Osteocyte (in vitro differentiated cells): ENCODE measurements at places on chromosomes 2 and 18.

DNA sequence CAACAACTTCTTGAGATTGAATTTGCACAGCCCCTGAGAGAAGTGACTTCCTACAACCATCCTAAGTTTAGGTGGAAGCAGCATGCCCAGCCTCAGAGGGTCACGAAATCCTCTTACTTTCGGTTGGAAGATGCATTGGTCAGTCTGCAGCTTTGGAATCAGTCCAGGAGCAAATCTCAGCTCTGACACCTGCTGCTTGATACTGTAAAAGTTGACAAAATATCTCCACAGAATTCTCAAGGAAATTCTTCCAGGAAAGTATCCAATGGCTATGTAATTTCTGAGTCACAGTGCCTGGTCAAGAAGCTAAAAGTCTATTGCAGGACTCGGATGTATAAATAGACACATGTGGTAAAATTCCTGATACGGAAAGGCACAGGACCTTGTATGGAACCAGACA lies 414.5 kb upstream of the GYPC start:
- DNase-seq = no peak

DNA sequence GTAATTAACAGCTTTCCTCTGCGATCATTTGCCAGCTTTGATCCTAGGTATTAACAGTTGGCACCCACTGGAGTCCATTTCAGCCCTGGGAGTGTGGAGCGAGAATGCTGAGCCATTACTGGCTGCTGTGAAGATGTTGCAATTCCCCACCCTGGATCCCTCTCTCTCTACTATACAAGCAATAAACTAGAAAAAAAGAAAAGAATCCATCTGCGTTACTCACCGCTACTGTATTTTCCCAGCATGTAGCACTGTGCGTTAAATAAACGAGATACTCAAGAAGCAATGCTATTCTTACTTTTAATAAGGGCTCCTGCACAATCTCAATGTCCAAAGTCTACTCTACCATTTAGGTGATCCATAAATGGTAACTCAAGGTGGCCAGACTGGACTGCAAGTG lies 8.5 kb downstream of the RTTN start:
- no peak for DNase-seq

DNA sequence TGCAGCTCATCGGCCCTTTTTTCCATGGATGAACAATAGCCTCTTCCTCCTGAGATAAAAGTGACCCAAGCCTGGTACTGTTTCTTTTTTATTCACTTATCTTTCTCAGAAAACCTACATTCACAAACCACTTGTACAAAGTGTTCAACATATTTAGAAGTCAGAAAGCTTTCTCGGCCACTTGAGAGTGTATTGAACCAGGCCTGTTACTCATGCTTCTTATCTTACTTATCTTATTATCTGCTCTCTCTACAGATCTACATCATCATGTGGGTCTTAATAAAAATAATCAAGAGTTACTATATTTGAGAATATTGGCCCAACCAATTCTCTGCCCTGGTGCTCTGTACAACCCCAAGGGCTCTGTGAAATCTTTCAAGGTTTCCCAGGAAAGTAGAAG lies 242.1 kb downstream of the MREG start:
- DNase-seq = no peak

DNA sequence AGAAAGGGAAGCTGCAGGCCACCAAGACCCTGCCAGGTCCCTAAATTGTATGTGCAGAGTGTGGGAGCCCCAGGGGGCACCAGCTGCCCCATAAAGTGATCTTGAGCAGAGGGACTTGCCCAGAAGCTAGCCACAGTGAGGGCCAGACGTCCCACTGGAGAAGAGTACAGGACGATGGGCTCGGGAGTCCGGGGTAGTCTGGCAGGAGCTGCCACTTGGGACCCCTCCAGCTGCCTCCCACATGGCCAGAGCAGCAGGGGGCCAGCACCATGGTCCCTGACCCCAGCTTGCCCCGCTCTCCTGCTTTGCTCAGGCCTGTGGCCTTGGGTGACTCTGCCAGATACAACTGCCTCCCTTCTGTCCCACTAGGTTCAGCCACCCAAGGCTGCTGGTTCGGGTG lies 11.7 kb upstream of the LOXHD1 start:
- DNase-seq = no peak

GRCh38 chr2:119022678-119023077 lies 80.7 kb downstream of the MARCO start:
- no peak for DNase-seq

DNA sequence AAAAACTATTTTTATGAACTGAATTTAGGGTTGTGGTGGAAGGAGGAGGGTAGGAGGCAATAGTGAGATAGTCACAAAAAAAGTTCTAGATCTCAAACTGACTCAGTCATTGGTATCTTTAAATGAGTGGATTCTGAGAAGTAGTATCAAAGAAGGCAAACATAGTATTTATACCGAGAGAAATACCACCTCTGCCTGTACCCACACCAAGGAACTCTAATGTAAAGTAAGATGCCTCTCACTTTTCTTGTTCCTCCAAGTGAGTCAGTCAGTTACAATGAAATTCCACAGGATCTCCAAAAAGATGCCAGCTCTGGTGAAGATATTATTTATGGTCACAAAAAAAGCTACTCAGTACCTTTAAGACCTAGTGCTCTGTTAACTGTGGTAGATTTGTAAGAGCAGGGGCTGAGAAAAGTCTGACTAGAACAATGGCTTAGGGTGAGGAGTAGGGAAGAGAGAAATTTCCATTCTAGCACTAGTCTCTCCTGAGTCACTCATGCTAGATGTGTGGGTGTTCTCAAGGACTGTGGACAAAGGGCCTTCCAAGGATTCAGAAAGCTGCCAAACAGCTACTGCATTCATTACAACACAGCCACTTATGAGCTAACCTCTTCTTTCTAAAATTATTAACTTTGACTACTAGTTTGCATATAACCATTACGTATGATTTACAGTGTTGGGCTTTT lies 36.3 kb downstream of the YWHAQ start:
- no peak for DNase-seq

- no peak for DNase-seq
These were observed 59.4 kb upstream of the SIX2 start for GRCh38 chr2:45068571-45069140.
